ENCODE measurements at places on chromosomes 12 and 14. TPM values are rescaled to one million over a fixed set of nuclear protein-coding genes. Genes with fewer than 3 reads are reported as not detected.

The CELA1 gene
- not detected for total RNA-seq

DNA sequence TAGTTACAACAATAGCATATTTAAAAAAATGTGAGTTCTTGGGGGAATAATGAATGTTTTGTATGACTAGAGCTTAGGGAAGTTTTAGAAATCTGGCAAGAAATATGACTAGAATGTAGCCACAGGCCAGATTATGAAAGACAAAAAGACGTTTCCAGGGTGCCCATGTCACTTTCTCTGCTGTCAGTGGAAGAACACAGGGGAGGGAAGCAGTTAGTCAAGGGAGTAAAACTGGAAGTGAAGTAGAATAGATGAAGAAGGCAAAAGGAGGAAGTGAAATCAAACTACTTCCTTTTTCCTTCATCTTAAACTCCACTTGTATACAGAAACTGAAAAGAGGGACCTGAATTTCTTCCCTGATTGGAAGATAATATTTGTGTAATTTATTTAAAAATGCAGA is 81.2 kb upstream of the ATP2B1 start:
- DNase-seq = no peak

The RERG gene
- 15.9 TPM for total RNA-seq

The MLXIP gene
- 68.4 TPM for total RNA-seq

GRCh38 chr12:78402366-78403134 is 462.0 kb upstream of the SYT1 start:
- no peak for DNase-seq

The TRHDE gene
- 14.5 TPM for total RNA-seq

The CACNA1C gene
- 6.8 TPM for total RNA-seq

The VDR gene
- 9.8 TPM for total RNA-seq

The GNPNAT1 gene
- 26.7 TPM for total RNA-seq

- no peak for DNase-seq
Observed at GRCh38 chr14:51293912-51294389, 53.9 kb downstream of the TMX1 start.

DNA sequence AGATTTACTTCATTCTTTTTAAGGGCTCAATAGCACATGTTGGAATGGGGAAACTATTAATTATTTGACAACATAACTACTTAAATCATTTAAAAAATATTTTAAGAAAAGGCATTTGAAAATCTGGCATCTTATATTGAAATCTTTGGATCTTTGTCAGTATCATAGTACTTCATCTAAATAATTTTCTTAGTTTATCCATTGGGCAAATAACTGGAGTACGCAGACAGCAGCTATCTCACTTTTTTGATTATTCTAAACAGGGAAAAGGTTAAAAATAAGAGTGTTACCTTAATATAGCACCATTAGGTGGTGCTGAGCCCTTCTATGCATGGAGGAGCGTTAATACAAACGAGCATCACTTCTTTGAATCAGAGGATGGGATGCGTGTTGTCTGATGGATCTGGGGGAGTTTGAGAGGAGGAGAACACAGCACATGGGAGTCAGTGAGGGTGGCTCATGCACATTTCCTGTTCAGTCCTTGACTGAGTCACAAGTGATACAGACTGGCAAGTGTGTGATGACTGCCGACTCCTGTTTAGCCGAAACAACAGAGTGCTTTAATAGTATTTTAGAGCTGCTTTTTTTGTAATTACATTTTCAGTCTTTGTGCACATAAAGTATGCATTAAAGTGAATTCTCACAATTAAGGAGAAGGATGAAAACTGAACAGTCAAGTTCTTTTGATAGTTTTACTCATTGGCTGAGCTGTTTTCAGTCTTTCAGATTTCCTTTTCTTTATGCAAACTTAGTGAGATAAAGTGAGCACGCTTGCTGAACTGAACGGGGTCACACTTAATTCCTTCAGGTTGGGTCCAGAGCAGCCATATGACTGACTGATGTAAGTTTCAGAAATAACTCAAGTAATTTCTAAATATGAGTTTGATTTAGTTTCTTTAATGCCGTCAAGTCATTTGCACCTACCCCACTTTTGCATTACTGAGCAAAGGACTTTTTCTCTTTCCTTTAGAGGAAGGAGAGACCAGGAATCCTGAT is 92.7 kb downstream of the DIP2B start:
- DNase-seq = no peak

- DNase-seq = no peak
Observed at GRCh38 chr12:82609234-82609914, 77.3 kb upstream of the TMTC2 start.

The TIMELESS gene
- 6.0 TPM for total RNA-seq

DNA sequence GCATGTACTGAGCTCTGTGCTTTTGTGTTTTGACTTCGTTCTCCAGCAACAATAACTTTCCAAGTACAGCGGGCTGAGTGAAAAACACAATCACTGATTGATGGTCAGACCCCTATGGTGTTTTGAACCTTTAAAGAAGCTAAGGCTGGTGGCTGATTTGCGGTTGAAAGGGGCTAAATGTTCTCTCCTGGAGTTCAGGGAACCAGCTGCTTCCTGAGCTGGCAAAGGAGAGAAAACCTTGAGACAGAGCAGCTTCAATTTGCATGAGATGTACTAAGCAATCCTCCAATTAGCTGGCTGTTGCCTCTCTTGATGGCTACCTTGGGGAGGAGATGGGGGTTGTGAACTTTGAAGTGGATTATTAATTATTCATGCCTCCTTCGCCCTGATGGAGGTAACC is 546.7 kb upstream of the SEL1L start:
- DNase-seq = no peak

GRCh38 chr14:91119556-91120311 is 5.9 kb downstream of the DGLUCY start:
- DNase-seq = no peak

DNA sequence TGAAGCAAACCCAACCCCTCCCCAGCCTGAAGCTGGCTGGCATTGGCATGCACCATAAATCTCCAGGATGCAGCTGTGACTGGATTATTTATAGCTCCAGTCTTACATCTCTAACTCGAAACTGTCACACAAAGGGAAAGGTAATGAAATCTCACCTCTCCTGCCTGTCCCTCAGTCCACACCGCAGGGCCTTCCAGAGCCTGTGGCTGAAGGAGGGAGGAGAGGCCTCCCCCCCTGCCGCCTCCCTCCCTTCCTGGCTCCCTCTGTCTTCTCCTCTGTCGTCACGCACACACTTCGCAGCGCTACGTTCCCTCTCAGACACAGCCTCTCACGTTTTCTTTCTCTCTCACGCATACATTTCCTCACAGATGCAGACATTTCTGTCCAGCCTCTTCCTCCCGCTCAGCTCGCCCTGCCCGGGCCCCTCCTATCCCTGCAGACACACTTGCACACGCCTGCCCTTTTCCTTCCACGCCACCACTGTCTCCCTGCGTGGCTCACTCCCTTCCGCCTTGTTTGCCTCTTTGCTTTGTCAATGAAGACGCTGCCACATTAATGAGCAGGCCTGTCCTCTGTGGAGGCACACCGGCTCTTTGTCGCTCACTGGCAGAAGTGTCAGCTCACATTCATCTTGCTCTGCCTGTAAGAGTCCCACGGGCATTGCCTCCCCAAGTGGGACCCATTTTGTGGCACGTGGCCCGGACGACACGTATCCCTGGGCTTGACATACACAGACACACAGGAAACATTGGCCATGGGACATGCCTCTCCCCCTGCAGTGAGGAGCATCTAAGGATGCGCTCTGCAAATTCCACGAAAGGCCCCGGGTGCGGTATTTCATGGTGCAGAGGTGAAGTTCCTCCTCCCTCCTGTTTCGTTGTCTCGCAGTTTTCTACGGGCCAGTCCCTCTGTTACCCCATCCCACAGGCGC is 27.9 kb downstream of the IRF2BPL start:
- DNase-seq = no peak

The MYO1H gene
- total RNA-seq = 0.10 TPM
